ENCODE measurements at places on chromosomes 3 and 15.

DNA sequence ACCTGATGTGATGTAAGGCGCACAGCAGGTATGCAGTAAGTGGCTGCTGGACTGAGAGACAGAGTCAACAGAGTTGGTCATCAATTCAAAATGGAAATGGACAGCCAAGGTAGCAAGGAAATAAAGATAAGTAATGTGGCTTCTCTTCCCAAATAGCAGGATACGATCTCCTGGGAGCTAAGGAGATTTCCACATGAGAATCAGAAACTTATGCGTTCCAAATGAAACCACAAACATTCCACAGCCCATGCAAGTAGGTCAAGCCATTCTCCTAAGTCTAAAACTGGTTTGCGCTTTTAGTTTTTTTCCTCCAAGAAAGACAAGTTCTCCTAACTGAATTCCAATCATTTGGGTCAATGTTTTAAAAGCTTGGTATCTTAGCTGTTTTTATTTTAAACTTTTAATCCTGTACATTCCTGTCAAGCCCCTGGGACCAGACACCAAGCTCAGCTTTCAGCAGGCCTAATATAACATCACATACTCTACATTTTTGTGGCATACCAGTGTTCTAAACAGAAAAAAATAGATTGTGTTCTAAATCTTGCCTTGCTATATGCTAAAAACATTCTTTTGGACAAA, 73.7 kb upstream of the TSPAN3 start:
- DNase-seq, result no peak

GRCh38 chr3:13874891-13875290, 5.0 kb downstream of the WNT7A start:
- no peak for DNase-seq

DNA sequence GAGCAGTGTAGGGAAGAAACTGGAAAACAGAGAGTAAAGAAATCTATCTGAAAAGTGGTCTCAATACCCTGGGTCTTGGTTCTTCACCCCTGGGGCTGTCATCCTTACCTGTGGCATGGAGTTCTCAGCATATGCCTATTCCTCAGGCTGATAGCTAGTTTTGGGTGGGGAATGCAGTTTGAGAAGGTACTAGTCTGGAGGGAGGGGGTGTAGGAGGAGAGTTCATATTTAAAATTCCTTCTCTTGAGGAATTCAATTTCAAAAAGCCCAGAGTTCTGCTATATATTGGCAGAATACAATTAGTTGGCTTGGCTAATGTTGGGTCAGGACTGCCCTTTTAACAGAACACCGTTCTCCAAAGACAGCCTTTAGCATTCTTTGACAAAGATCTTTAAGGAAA, 82.9 kb upstream of the NPHP3 start:
- DNase-seq, result no peak

DNA sequence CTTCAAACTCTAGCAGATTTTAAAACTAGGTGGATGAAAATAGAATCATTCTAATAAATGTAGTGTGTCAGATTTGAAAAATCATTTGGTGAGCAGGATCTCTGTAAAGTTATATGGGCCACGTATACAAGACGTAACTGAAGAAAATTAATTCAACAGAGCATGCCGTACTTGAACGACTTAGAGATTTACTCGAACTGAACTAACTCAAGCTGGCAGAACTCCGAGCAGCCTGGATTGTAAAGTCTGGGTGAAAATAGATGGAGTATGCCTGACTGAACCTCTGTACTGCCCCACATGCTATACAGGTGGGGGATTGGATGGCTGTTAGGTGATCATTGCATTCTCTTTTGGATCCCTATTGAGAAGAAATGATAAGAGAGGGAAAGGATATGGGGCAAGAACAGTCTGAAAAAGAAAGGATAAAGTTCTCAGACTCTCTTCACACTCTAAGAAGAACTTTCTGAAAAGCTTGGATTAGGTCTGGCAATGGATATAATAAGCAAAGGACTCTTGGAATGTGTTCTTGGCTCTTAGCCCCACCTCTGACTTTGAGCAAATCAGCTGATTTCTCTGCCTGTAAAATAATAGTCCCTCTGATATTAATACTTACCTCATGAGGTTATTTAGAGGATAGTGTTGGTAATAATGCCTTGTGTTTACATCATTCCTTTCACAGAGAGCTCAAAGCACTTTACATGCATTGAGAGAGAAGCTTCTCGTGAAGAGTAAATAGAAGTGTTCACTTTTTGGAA, 147.5 kb downstream of the FILIP1L start:
- no peak for DNase-seq

DNA sequence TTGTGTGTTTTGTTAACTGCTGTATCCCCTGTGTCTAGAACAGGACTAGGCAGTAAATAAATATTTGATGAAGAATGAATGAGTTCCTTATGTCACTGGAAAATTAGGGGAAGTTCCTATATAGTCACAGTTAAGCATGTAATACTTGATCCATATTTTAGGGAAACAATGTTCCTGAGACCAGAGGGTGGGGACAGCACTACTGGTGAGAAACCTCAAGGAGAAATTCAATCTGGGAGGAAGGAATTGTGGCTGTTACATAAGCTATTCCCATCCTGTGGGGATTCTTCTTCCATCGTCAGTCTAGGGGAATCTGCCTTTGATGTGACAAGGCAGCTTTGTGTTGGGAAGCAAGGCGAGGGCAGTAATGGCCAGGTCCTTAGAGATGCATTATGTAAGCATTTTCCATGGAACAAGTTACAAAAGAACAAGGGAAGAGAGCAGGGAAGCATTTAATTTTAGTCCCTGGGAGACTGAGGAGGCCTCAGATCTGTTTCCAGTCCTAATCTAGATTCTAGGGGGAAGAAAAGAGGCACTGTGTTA, 219.3 kb upstream of the TTC14 start:
- no peak for DNase-seq

GRCh38 chr15:38207621-38208020, 45.0 kb upstream of the SPRED1 start:
- DNase-seq, result no peak

DNA sequence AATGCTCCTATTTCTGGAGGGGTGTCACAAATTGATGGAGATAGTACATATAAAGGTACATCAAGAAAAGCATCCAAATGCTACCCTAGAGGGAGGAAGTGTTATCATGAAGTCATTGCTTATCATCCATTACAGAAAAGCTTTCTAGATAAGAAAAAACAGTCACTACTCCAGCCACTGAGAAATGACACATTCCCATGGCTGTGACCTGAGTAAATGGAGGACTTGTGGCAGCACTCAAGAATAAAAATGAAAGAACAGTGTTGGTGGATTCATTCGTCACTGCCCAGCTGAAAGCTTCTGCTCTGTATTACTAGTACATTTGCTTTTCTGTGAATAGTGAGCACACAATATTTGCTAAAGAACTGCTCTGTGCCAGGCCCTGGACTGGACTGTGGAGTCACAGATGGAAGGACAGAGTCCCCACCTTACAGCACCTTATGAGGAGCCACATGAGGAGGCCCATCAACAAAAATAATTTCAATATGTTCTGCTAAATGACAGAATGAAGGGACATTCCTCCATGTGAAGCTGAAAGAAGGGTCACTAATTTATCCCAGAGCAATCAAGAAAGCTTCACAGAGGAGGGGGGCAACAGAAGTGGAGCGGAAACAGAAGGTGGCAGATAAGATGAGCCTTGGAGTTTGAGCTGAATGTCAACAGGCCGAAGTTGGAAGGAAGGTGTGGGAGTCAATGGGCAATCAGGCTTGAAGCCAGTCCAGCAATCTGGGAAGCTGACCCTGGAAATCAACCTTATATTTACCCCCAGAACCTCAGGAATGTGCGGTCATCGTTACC, 343.5 kb upstream of the TRIM42 start:
- DNase-seq, result no peak

GRCh38 chr3:16841904-16842271, 42.9 kb upstream of the PLCL2 start:
- DNase-seq, result peak; percentile 6

- no peak for DNase-seq
These were observed 77.5 kb downstream of the CHSY1 start for GRCh38 chr15:101174152-101174920.

DNA sequence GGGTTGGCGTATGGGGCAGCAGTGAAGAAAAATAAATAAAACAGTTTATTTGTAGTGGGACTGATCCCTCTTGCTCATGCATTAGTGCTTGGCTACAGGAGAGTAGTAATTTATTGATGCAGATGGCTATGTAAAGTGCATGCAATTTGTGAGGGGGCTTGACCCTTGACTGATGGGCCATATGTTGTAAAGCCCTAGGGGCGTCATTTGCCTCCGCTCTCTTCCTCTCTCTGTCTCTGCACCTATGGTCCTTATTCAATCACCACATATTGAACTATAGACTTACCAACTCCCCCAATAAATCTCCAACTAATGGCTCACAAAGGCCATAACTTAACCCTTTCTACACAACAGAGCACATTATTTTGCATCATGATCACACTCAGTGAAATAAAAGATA, 227.7 kb downstream of the ROBO2 start:
- DNase-seq, result no peak

All from NB4 (cell line).